ENCODE measurements at places on chromosomes 6 and 20.
A peak's percentile ranks its signal among the peaks of the same experiment; 100 is the strongest.

- no peak for DNase-seq
These were observed 142.0 kb downstream of the DLL1 start for GRCh38 chr6:170148709-170149470.

- DNase-seq = no peak
These were observed 13.1 kb downstream of the FUCA2 start for GRCh38 chr6:143498428-143498827.

GRCh38 chr20:20317195-20317594, 50.7 kb upstream of the INSM1 start:
- no peak for DNase-seq

GRCh38 chr6:143501851-143502250, 9.7 kb downstream of the FUCA2 start:
- DNase-seq = no peak

GRCh38 chr6:147395158-147395557, 113.3 kb upstream of the SAMD5 start:
- DNase-seq = no peak

DNA sequence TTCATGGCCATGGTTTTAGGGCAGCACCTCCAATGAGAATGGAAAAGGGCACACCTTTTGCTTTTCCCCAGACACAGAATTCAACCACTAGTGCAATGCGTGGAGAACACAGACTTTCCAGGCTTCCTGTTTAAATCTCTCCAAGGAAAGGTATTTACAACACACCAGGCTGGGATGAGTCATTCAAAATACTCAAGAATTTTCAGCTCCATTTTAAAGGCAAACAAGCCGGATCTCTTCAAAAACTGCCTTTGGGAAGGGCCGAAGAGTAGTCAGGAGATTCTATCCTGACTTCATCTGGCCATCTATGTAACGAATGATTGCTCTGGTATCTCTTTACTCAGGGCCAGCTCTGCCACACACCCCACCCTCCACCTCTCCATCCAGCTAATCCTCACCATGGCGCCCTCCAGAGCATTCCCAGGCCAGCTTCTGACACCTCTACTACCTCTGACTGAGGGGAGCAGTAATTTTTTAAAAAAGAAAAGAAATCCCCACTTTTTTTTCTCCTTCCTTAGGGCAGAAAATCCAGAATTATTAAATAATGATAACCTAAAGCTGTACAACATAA, 254.6 kb downstream of the LY86 start:
- no peak for DNase-seq

- no peak for DNase-seq
These were observed 145.5 kb upstream of the RPS6KA2 start for GRCh38 chr6:166772518-166772917.

GRCh38 chr20:62761759-62762131, 34.5 kb upstream of the MRGBP start:
- DNase-seq = no peak

- DNase-seq = no peak
These were observed 337.3 kb upstream of the NT5E start for GRCh38 chr6:85112540-85112939.

DNA sequence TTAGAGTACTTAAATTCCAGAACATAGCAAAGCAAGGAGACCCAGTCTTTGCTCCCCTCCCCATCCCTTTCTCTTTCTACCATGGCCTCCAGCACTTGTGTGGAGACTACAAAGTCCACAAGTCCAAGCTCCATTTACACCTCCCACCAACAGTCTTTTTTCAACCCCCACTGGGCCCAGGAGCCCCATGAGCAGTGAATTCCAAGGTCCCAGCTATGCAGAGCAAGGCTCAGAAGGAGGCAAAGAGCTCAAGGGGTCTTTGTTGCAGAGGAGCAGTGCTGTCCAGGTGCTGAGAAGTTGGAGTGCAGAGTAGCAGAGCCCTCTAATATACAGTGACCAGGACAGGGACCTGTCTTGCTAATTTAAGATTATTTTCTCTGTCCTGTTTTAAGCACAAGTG, 9.0 kb downstream of the PAK5 start:
- no peak for DNase-seq

DNA sequence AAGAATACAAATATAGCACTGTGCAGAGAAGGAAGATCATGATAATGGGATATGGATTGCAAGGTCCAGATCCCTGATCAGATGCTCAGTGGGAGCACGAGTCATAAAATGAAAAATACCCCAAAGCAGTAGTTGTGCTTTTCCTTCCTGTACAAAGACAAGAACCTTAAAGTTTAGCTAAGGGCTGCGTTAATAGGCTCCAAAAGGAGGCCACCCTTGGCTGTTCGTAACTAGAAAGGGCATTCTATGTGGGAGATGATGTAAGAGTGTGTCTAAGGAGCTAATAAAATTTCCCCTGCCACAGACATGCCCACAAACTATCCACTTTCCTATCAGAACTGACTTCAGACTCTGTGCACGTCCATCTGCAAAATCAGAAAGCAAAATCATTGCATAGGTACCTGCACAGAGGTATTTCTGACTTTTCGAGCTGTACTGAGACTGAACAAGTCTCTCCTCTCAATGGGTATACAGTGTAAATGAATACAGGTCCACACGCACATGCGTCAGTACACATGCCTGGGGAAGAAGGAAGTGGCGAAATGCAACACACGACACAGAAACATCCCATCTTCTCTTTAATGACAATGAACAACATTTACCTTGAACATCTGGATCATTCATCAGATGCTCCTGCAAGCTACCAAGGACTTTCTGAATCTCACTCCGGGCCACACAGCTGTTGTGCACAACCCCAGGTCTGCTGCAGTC, 16.9 kb upstream of the ANKRD60 start:
- DNase-seq = no peak

- peak; percentile 63 for DNase-seq
These were observed at the start of gene TFAP2C for GRCh38 chr20:56628873-56629463. TSS of gene TFAP2C (plus strand) at chr20:56629306. CDS start at chr20:56629545, 239 bp downstream.

DNA sequence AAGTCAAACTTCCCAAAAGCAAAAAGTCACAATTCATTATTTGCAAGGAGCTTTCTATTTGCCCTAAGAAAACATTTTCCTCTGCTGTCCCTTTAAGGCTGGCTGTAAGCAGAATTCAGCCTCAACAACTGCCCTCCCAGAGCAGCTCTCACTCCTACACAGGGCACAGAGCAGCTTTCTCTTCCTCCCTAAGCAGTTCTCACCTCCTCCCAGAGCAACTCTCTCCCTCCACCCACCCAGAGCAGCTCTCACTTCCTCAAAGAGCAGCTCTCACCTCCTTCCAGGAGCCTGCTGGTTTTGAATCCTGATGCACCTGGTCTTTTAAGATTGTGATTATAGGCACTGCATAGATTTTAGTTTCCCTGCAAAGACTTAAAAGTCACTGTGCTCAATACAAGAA, 120.6 kb upstream of the TMEM181 start:
- DNase-seq = no peak

DNA sequence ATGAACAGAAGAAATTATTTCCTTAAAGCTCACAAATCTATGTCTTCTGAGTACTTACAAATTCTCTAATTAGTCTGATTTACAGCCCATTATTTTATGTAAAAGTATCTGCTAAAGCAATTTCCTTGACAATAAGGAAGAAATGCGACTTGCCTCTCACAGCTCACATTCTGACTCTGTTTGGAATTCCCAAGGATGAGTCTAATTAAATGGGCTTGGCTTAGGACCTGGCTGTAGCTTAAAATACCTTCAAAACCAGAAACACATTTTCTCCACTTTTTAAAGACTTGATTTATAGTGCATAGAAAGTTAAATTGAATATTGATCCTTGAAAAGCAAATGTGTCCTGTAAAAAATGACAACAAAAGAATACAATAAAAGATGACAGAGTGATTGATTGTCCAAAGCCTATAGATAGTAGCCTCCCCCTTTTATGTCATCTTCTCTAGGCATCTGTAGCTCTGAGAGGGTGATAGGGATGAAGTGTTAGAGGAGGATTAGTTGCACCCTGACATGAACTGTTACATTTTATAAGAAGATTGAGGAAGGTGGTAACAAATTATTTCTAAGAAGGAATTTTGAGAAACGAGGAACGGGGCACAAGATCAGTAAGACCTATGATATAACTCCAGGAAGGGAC, 118.9 kb downstream of the MACROD2 start:
- no peak for DNase-seq

- no peak for DNase-seq
These were observed 35.3 kb downstream of the RALGAPA2 start for GRCh38 chr20:20677186-20677585.

DNA sequence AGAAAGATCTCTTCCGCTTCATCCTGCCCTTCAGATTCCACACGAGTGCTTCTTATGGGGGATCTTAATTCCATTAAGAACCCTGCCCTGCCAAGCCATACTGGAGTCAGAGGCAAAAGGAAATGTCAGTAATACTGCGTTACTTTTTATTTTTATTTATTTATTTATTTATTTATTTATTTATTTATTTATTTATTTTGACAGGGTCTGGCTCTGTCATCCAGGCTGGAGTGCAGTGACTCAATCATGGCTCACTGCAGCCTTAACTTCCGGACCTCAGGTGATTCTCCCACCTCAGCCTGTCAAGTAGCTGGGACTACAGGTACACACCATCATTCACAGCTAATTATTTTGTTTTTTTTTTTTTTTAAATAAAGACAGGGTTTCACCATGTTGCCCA, 79.5 kb downstream of the MYB start:
- DNase-seq = no peak

DNA sequence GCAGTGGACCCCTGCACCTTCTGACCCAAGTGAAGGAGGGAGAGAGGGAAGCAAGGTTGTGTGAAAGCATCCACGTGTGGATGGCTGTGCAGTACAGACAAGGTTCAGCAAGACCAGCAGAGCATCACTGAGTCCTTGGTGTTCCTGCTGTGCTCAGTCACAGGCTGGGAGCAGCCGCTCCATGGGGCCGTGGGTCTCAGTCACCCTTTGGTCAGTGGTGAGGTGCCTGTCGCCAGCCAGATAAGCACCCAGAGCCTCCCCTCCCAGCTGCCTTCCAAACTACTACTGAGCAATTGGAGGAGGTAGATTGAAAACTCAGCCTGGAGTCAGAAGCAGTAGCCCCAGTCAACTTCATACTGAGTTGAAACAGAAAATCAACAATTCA, 218.9 kb downstream of the SLC24A3 start:
- DNase-seq = no peak

GRCh38 chr6:12148841-12149240, 136.7 kb downstream of the HIVEP1 start:
- no peak for DNase-seq

DNA sequence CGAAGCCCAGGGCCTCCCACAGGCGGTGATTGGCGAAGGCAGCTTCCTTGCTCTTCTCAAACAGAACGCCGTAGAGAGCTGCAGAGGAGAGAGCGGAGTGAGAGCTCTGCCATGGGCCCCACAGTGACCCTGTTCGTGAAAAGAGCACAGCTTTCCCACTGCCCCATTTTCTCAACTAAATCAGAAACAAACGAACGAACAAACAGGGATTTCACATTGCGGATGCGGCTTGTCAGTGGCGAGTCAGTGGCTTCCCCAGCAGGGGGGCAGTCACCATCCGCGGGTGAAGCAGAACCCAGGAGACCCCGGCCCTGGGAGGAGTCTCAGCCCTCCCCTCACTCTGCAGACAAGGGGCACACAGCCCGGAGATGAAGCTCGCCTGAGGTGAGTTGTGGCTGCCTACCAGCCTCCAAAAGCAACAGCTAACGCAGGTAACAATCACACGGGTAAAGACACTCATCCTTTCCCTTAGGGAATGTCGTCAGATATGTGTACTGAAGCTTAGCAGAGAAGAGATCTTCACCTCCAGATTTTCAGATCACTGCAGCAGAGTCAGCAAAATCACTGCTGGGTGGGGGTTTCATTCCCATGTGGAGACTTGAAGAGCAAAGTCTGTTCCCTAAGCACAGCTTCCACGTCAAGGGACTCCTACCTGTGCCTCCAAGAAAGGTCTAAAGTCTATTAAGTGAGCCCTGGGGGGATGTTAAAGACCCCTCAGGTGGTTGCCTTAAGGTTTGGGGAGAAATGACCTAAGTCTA, 51.2 kb upstream of the GPR31 start:
- no peak for DNase-seq

GRCh38 chr6:164695896-164696295, 613.5 kb downstream of the C6orf118 start:
- no peak for DNase-seq

GRCh38 chr6:73367761-73368355, 1.8 kb downstream of the OOEP start:
- DNase-seq = no peak

GRCh38 chr6:75802366-75802765, 53.3 kb downstream of the MYO6 start:
- no peak for DNase-seq

DNA sequence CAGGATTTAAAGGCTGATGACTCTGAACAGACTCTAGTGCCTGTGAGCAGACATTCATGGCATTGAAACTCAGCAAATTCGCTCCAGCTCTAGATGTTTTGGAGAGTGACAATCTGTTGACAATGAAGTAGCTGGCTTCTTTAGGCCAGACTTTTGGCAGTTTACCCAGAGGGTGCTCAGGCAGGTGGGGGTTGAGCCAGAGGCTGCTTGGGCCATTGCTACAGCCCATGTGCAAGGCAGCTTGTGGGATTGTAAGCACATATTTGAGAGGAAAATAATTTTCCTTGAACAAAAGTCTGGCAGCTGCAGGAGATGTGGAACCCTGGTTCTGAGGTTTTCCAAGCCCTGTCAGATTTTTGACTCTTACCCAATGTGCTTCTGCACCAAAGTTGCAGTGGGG, 311.6 kb downstream of the CDC5L start:
- DNase-seq = no peak

- DNase-seq = no peak
These were observed 6.0 kb downstream of the PCK1 start for GRCh38 chr20:57566803-57567459.

DNA sequence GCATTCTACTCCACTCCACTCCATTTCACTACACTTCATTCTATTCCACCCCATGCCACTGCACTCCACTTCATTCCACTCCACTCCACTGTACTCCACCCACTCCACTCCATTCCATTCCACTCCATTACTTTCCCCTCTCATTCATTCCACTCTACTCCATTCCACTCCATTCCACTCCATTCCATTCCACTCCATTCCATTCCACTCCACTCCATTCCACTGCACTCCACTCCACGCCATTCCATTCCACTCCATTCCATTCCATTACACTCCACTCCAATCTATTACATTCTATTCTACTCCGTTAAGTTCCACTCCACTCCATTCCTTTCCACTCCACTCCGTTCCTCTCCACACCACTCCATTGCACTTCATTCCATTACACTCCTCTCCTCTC, 25.0 kb upstream of the DEFB125 start:
- no peak for DNase-seq

DNA sequence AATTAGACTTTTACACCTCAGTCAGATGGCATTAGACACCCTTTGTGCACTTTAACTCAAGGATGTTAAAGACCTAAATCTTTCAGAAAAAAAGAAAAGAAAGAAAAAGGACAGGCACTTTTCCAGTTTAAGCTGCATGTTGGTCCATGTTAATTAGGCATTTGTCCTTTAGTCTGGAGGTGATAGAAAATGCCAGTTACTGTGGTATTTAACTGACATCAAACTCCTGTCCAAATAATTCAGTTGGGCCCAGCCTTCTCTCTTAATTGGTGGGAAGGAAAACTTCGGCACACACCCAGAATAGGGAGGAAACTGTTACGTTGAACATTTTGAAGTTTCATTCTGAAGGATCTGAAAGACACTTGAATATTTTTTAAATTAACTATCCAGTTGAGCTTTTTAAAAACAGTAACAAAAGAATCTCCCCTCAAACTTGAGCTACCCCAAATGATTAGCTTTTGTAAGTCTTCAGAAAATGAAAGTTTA, 30.3 kb downstream of the RREB1 start:
- DNase-seq = no peak
